Sigmoid colon (tissue), 7 donors: ENCODE measurements at places on chromosomes 12 and 14.

GRCh38 chr14:90759370-90760077 lies 56.7 kb downstream of the TTC7B start:
- H3K27me3 ChIP-seq: no peaks in the 10 kb centered on the region
- H3K4me1 ChIP-seq: no peaks in the 10 kb centered on the region
- no peaks in the 10 kb centered on the region for H3K36me3 ChIP-seq

- no peak for DNase-seq
- no peaks in the 10 kb centered on the region for H3K36me3 ChIP-seq
- H3K4me3 ChIP-seq: no peak overlapping the region
- no peaks in the 10 kb centered on the region for H3K4me1 ChIP-seq
Measured at GRCh38 chr12:120397824-120398540, 29.0 kb upstream of the MSI1 start.

DNA sequence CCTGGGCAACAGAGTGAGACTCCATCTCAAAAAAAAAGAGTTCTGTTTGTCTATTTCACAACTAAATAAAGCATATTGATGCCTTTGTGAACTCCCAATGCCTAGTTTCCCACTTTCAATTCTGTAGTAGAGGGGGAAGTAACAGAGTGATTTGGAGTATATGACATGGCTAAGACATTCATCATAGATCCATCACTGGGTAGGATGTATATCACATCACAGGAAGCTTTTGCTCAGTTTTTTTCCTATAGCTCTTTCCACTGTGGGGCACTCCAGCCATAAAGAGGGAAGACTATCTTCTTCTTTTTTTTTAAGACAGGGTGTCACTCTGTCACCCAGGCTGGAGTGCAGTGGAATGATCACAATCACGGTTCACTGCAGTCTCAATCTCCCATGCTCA lies 154.0 kb upstream of the BCL2L14 start:
- H3K4me1 ChIP-seq: no peaks in the 10 kb centered on the region
- DNase-seq: no peak
- H3K27me3 ChIP-seq: no peaks in the 10 kb centered on the region
- no peak overlapping the region for H3K4me3 ChIP-seq
- no peak overlapping the region for H3K27ac ChIP-seq

- no peaks in the 10 kb centered on the region for H3K36me3 ChIP-seq
- H3K4me1 ChIP-seq: no peaks in the 10 kb centered on the region
Measured at GRCh38 chr12:109783965-109784244, 49.3 kb downstream of the TRPV4 start.

DNA sequence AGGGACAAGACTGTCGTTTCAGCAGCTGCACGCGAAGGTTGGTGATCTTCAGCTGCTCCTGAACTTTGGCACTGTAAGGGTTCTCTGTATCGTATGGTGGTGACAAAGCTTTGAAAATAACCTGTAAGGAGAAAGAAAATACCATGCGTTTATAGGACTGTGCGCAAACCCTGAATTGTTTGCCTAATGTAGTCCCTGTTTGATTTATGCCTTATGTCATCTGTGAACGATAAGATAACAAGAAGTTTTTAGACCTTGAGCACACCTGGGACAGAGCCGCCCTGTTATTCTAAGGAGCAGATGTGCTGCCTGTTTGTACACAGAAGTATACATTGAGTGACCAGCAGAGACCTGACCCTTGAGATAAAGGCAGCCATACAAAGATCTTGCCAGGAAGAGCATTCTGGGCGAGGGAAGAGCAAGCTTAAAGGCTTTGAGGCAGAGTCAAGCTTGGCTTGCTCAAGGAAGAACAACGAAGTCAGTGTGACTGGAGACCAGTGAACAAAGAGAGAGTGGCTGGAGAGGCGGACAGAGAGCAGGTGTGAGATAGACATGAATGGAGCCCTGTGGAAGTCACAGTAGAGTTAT lies 52.4 kb downstream of the NTN4 start:
- H3K4me3 ChIP-seq: no peak overlapping the region
- no peaks in the 10 kb centered on the region for H3K36me3 ChIP-seq
- H3K27ac ChIP-seq: no peak overlapping the region
- H3K27me3 ChIP-seq: no peaks in the 10 kb centered on the region
- DNase-seq: no peak

- DNase-seq: no peak
- no peak overlapping the region for H3K27ac ChIP-seq
- H3K36me3 ChIP-seq: no peaks in the 10 kb centered on the region
Measured at GRCh38 chr14:89219051-89219450, 198.0 kb downstream of the FOXN3 start.

DNA sequence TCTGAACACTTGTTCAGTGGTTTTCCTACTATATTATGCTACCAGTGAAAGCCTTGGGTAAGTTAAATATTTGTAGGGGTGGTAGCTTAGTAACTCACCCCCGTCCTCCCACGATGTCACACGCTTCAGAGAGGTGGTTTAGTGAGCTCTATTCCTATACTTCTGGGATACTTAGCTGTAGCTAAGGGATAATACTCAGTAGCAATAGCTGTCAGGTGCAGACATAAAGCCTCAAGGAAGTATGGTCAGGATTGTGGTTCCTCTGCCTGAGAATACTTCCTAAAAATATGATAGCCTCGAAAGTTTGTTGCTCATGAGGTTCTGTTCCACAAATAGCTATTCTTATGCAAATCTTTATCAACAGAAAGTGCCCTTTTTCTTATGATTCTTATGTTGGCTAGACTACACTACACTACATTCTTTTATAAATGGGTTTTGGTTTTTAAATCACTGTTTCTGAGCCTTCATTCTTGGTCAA lies 11.9 kb downstream of the DLST start:
- H3K4me1 ChIP-seq: peaks cover 4% of the 10 kb centered on the region
- peaks cover 90% of the 10 kb centered on the region for H3K36me3 ChIP-seq
- DNase-seq: no peak
- H3K27me3 ChIP-seq: no peaks in the 10 kb centered on the region
- no peak overlapping the region for H3K27ac ChIP-seq

DNA sequence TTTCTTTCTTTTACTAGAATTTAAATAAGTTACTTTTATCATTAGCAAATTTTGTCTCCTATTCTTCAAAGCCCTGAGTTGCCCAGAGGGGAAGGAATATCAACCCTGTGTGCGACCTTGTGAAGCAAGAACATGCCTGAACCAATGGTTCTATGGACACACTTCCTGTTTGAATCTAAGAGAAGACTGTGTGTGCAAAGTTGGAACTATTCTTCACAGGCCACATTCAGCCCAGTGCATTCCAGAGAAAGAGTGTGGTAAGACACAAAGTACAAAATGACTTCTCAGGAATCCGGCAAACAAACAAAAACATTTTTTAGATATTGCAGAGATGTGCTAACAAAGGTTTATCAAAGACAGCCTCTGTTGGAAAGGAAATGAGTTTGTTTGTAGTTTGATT lies 90.8 kb upstream of the PTPRQ start:
- no peak for DNase-seq
- no peak overlapping the region for H3K27ac ChIP-seq
- H3K4me1 ChIP-seq: no peaks in the 10 kb centered on the region
- no peaks in the 10 kb centered on the region for H3K36me3 ChIP-seq
- H3K4me3 ChIP-seq: no peak overlapping the region
- no peaks in the 10 kb centered on the region for H3K27me3 ChIP-seq

DNA sequence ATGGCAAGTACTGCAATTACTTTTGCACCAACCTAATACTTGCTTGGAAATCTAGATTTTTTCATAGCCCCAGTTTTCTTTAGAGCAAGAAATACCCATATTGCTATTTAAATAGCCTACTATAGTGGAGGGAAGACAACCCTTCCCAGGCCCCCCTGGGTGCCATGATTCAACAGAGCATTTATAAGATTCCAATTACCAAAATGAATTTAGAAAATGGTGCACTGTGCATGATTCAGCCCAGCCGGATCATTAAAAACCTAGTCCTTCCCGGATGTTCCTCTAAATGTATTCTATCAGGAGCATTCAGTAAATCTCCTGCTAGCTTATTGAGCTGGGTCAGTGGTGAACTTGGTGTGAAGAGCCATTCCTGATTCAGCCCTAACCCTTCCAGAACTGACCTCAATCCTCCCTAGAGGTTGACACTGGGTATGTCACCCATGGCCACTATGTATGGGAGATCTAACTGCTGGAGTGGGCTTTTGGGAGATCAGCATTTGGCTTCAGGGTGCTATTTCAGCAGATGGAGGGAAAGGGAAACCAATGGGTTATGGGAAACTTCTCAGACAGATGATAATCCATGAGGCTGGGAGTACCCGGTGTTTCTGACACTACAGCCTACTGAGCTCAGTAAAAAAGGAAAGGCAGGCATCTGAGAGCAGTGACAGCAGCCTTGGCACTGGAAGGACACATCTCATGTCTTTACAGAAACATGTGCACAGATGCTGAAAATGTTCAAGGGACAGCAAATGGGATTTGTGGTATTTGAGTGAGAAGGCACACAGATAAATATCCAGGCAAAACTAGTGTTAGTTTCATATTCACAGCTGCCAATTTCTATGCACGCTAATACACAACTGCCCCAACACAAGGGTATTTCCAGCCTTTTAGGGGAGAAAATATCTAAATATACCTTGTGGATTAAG lies 258.9 kb downstream of the DPF3 start:
- no peaks in the 10 kb centered on the region for H3K36me3 ChIP-seq
- no peaks in the 10 kb centered on the region for H3K4me1 ChIP-seq
- no peaks in the 10 kb centered on the region for H3K27me3 ChIP-seq
- H3K4me3 ChIP-seq: no peak overlapping the region

- no peaks in the 10 kb centered on the region for H3K36me3 ChIP-seq
- peak; percentile 77 for DNase-seq
- no peaks in the 10 kb centered on the region for H3K27me3 ChIP-seq
- H3K4me3 ChIP-seq: peak overlapping the region; percentile 5
- H3K4me1 ChIP-seq: peaks cover 71% of the 10 kb centered on the region
Measured at GRCh38 chr14:77037938-77038568, 9.5 kb upstream of the IRF2BPL start.

GRCh38 chr14:52840877-52841276 lies 49.5 kb upstream of the GNPNAT1 start:
- H3K27ac ChIP-seq: peak overlapping the region; percentile 59
- H3K36me3 ChIP-seq: no peaks in the 10 kb centered on the region
- no peak overlapping the region for H3K4me3 ChIP-seq
- no peaks in the 10 kb centered on the region for H3K4me1 ChIP-seq

DNA sequence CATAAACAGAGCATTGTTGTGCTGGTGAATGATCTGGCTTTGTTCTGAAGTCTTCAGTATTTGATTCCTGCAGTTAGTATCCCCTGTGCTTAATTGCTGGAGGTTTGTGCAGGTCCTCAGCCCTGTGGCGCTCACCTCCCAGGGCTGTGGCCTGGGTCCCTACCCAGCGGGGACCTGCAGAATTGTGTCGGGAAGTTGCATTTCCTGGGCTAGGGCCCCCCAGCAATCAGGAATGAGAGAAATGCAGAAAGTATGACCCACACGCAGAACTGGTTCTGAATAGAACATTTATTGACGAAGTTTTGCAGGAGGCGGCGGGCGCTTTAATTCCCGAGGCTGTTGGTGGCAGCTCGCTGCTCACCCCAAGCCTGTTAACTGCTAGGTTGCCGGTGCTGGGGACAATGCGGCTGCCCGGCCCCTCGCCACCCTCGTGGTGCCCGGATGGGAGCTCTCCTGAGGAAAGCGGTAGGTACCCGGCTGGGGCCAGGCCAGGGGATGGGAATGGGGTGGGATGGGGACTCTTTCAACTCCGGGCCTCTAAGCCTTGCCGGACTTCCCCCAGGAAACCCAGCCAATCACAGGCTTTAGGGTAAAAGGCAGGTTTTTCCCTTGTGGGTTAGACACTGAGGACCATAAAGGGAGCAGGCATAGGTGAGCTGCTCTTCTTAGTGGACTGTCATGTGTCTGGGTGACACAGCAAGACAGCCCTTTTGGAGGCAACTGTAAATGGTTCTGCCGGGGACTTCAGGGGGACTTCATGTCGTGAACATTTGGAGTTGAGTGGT lies 11.6 kb downstream of the PLEKHG3 start:
- peak overlapping the region; percentile 90 for H3K27ac ChIP-seq
- no peaks in the 10 kb centered on the region for H3K36me3 ChIP-seq
- peak; percentile 71 for DNase-seq
- H3K27me3 ChIP-seq: no peaks in the 10 kb centered on the region
- peak overlapping the region; percentile 46 for H3K4me3 ChIP-seq
